ENCODE measurements at places on chromosomes 1 and 21. TPM values are rescaled to one million over a fixed set of nuclear protein-coding genes. Genes with fewer than 3 reads are reported as not detected.
A peak's percentile ranks its signal among the peaks of the same experiment; 100 is the strongest.

CIART gene
- total RNA-seq, result 3.4 TPM

NFASC gene
- total RNA-seq, result 6.0 TPM

RASAL2 gene
- 40.7 TPM for total RNA-seq

S100A3 gene
- total RNA-seq, result not detected

SYDE2 gene
- total RNA-seq, result 56.8 TPM

- no peak for DNase-seq
Measured at GRCh38 chr1:94342416-94342815, 75.8 kb upstream of the ABCD3 start.

DNA sequence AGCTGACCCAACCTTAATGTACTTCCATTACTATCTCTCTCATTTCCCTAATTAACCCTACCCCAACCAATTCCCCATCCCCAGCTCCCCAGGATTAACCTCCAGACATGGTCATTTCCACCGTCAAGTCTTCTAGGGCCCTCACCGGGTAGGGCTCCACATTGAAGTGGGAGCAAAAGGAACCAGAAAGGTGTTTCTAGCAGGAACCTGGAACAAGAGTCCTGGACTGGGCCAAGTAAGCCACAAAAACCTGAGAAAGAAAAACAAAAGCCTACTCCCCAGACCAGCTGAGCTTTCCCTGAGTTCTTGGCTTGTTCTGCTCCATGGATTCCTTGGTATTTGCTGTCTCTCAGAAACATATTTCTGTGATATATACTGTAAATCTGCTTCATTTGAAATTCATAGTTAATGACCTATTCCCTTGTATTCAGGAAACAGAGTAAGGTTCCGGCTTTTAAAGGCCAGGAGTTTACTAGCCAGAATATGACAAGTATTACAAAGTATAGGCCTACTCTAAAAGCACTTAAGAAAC is 58.4 kb downstream of the SYF2 start:
- no peak for DNase-seq

DNA sequence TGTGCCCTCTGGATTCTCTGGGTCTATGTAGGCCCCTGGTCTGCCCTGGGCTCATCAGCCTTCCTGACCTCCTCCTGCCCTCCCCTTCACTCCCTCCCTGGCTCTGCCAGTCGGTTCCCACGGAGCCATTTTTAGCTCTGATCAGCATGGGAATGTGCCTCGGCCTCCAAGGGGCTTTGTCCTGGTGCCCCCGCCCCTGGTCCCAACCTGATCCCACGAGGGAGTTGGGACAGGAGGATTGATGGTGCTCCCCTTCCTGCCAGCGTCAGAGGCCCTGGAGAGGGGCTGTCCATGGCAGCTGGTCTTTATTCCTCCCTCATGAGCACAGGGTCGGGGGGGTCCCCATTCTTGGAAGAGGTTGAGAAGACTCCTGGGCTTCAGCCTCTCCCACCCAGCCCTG is 24.9 kb downstream of the ETNK2 start:
- no peak for DNase-seq

GRCh38 chr1:80656641-80657040 is 1144.1 kb upstream of the ADGRL2 start:
- DNase-seq, result no peak

DNA sequence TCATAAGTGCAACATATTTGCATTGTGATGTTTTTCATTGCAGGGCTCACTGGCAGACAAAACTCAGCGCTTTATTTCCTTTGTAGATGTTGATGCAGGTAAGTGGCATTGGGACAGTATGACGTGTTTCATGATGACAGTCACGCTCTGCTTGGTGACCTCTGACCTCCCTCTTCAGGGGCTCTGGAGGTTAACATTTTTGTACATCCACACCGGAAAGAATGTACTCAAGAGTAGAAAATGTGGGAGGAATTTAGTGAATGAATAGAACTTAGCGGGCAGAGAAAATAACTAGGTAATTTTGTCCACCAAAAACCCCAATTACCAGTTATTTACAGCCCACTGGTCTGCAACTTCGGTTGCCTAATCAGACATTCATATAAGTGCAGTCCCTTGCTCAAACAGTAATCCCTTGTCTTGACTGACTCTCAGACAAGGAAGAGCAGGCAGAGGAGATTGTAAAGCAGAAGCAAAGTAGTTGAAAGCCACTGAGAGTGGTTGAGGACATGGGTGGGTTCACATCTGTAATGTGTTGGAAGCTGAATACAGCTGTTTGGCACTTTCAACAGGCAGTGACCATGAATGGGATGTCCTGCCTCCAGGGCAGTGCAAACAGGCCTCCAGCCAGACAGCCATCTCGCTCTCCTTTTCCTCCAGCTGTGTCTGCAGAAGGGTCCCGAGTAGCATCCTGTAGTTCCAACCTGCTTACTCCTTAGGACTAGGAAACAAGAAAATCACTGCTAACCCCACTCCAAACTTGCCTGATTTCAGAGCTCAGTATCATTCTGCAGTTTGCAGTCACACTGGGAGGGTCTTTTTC is 188.9 kb downstream of the NRIP1 start:
- DNase-seq, result no peak

DNA sequence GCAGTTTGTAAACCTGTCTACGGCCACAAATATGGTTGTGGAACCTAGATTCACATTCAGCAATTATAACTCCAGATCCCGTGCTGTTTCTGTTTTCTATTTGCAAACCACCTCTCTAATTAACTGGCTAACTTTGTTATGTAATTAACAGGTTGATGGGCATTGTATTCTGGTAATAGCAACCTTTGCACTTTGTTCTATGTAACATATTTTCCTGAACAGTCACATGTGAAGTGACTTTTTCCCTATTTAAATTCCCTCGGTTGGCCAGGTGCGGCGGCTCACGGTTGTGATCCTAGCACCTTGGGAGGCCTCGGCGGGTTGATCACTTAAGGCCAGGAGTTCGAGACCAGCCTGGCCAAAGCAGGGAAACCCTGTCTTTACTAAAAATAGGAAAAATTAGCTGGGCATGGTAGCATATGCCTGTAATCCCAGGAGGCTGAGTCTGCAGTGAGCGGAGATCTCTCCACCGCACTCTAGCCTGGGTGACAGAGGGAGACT is 1.4 kb downstream of the ACADM start:
- no peak for DNase-seq

GRCh38 chr1:3350506-3351261 is 103.8 kb upstream of the ARHGEF16 start:
- peak; percentile 70 for DNase-seq

- peak; percentile 35 for DNase-seq
Measured at GRCh38 chr1:208268541-208269337, 24.6 kb upstream of the PLXNA2 start.

DNA sequence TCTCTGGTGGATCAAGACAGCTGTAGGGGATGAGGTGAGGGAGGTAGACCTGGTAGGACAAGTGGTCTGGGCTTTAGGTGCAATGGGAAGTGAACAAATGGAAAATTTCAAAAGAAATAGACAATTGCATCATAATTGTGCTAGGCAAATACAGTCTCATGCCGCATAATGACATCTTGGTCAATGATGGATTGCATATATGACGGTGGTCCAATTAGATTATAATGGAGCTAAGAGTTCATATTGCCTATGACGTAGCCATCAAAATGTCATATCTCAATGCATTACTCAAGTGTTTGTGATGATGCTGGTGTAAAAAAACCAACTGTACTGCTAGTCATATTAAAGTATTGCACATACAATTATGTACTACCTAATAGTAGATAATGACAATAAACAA is 19.0 kb downstream of the KCNK2 start:
- no peak for DNase-seq

GRCh38 chr21:37005548-37006485 is 685 bp upstream of the RIPPLY3 start:
- no peak for DNase-seq

DNA sequence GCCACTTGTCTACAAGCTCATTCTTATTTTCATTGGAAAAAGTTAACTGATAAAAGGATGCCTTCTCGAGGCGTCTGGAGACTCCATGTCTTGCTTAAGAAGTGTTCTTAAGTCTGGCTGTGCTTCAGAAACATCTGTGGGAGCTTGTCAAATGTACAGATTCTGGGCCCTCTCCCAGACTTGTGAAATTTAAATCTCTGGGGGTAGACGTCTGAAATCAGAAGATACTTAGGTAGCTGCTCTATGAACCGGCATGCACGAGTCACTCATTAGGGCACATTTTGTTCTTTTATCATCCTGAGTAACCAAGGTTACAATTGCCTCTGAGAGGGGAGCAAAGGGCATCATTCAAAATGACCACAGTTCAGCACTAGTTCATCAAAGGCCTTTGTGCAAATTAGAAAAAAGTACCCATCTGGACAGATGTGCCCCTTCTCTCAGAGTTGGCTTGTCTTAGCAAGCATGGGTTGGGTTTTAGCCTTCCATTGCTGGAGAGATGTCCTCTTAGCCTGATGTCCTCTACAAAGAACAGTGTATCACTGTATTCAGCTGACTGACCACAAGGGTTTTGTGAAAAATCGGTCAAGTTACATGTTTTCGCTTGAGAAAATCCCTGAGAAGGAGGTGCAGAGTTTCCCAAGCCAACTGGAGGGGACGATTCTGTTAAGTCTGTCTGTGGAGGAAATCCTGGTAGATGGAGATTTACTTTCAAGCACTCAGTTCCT is 156.9 kb downstream of the ASTN1 start:
- peak; percentile 80 for DNase-seq

DNA sequence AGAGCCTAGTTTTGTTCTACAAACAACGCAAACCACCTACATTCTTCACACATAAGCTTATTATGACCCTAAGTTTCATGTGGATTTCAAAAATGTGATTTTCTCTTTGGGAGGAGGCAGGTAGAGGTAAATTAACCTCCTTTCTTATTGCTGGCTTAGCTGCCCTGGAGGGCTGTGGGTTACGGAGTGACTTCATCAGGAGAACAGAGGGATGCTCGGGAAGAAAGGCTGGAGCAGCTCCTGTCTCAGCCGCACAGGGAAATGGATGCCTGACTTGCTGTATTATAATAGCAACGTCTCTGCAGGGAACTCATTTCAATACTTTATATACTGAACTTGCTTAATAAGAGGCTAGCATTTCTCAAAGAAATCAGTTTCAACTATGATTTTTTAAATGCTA is 14.1 kb upstream of the CREG1 start:
- no peak for DNase-seq

- DNase-seq, result no peak
Measured at GRCh38 chr1:229119876-229120275, 151.0 kb upstream of the RAB4A start.

DNA sequence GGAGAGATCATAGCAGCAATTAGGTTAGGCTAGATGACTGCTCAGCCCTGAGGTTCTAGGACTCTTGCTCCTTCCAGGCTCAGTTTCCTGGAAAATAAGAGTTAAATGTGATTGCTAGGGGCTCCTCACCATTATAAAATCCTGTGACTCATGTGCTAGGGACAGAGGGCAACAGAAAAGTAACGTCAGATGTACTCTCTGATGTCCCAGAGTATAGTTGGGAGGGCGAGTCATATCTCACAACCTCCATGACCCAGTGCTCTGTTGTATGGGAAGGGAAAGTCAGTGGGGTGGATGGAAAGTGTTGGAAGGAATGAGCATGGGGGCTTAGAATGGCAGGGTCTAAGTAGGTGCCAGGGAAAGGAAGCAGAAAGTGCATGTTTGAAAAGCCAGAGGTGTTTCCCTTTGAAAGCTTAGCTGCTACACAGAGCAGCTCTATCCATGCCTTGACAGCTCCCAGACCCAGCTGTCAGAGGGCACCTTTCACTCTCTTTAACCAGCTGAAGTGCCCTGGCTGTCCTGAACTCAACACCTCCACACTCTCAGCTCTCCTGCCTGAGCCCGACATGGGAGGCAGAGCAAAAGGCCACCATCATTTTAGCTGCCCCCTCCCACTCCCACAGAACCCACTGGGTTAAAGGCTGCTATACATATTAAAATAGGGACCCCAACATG is 11.6 kb downstream of the GJA5 start:
- no peak for DNase-seq

GRCh38 chr1:4655674-4656532 is 1.5 kb downstream of the AJAP1 start:
- peak; percentile 72 for DNase-seq

DNA sequence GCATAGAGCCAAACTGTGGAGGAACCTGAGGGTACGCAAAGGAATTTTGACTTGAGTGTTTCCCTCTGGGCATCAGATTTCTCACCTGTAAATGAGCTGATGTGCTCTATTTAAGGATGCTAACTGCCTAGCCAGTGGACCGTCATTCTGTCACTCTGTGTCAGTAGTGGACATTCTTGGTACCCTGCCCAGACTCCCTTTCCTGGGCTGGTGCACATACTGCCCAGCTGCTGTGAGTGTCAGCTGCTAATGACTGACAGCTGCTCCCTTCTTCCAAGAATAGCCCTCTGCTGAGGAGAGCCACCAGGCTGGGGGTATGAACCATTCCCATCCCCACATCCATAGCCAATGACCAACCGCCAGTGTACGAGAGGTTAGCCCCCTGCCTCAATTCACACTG is 193.1 kb upstream of the DAB1 start:
- DNase-seq, result no peak

GRCh38 chr1:186304982-186305949 is 69.8 kb downstream of the TPR start:
- no peak for DNase-seq

DNA sequence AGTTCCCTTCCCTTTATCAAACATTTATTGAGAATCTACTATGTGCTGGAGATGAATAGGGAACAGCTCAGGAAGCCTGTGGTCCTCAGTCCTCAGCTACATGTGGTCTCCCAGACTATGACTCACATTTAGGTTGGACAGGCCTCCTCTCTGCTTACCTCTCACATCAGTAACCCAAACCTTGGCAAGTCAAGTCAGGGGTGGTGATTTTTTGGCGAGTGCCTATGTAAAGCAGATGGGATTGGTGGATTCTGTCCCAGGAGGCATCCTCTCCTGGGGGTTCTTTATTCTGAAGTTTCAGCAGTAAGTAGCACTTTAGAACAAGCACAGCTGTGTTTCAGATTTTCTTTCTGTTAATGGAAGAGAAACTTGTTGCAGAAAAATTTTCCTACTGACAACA is 241.3 kb downstream of the PRDM2 start:
- no peak for DNase-seq

DNA sequence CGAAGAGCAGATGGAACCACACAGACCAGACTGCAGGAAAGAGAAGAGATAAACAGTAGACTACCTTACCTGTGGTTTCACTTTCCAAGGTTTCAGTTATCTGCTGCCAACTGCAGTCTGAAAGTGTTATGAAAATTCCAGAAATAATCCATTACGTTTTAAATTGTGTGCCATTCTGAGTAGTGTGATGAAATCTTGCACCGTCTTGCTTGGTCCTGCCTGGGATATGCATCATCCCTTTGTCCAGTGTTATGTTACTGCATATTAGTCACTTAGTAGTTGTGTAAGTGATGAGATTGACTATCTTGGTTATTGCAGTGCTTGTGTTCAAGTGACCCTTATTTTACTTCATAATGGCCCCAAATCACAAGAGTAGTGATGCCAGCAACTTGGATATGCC is 33.9 kb downstream of the DNAJC6 start:
- DNase-seq, result no peak

GRCh38 chr21:37338671-37339551 is 27.7 kb upstream of the DYRK1A start:
- peak; percentile 86 for DNase-seq

GRCh38 chr1:48619539-48619938 is 147.5 kb upstream of the SPATA6 start:
- peak; percentile 77 for DNase-seq

DNA sequence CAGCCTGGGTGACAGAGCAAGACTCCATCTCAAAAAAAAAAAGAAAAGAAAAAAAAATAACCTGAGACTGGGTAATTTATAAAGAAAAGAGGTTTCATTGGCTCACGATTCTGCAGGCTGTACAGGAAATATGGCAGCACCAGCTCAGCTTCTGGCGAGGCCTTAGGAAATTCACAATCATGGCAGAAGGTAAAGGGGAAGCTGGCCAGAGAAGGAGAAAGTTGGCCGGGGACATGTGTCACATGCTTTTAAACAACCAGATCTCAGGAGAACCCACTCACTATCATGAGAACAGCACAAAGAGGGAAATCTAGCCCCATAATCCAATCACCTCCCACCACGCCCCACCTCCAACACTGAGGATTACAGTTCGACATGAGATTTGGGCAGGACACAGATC is 125.3 kb downstream of the DISP1 start:
- no peak for DNase-seq
